Mesothelial cell of epicardium (in vitro differentiated cells): ENCODE measurements at places on chromosomes 16 and 17. TPM values are rescaled to one million over a fixed set of nuclear protein-coding genes. Genes with fewer than 3 reads are reported as not detected.

Gene FBXW10
- 0.16 to 0.42 TPM (median 0.18 TPM) in 3 replicates for total RNA-seq

DNA sequence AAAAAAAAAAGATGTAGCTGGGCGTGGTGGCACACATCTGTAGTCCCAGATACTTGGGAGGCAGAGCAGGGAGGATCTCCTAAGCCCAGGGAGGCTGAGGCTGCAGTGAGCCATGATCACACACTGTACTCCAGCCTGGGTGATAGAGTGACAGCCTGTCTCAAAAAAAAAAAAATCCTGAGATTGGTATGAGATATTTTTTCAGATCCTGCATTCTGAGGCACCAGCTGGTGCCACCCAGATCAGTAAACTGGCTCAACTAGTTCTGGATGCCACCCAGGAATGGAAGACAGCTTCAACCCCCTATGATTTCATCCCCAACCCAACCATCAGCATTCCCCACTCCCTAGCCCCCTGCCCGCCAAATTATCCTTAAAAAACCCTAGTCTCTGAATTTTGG, 7.1 kb upstream of the GJC1 start:
- no peak for DNase-seq
- no peak overlapping the region for H3K27ac ChIP-seq
- no peaks in the 10 kb centered on the region for H3K27me3 ChIP-seq
- no peaks in the 10 kb centered on the region for H3K36me3 ChIP-seq

Gene ABCA8
- 2.6 to 4.5 TPM (median 3.3 TPM) in 3 replicates for total RNA-seq

GRCh38 chr17:74528491-74529199, 2.6 kb downstream of the CD300LB start:
- H3K36me3 ChIP-seq, result no peaks in the 10 kb centered on the region
- H3K27ac ChIP-seq, result no peak overlapping the region
- no peak overlapping the region for H3K4me3 ChIP-seq
- no peaks in the 10 kb centered on the region for H3K4me1 ChIP-seq
- no peak for DNase-seq

Gene SGCA
- not detected in 3 replicates for total RNA-seq

Gene CCL13
- total RNA-seq, result not detected in 3 replicates

Gene TMC7
- 1.6 to 1.9 TPM (median 1.6 TPM) in 3 replicates for total RNA-seq

- H3K4me1 ChIP-seq, result peaks cover 8% of the 10 kb centered on the region
- no peak for DNase-seq
Observed at GRCh38 chr16:57072616-57073275, 19.6 kb upstream of the CPNE2 start.

GRCh38 chr16:51818342-51818944, 667.4 kb upstream of the SALL1 start:
- H3K4me3 ChIP-seq, result no peak overlapping the region
- peaks cover 5% of the 10 kb centered on the region for H3K4me1 ChIP-seq
- no peak overlapping the region for H3K27ac ChIP-seq
- DNase-seq, result no peak
- H3K27me3 ChIP-seq, result peaks cover 8% of the 10 kb centered on the region
- H3K36me3 ChIP-seq, result no peaks in the 10 kb centered on the region

Gene PLA2G10
- not detected in 3 replicates for total RNA-seq

DNA sequence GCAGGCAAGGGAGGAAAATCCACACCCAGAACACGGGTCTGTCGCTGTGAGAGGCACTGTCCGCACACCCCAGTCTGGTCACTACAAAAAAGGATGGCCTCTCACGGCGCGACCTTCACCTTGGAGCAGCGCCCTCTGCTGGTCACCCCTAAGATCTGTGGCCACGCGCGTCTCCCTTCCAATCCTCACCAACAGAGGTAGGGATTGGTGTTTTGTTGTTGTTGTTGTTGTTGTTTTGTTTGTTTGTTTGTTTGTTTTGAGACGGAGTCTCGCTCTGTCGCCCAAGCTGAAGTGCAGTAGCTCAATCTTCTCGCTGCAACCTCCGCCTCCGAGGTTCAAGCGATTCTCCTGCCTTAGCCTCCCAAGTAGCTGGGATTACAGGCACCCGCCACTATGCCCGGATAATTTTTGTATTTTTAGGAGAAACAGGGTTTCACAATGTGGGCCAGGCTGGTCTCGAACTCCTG, 15.0 kb upstream of the C17orf58 start:
- H3K27ac ChIP-seq, result no peak overlapping the region
- no peaks in the 10 kb centered on the region for H3K27me3 ChIP-seq
- H3K36me3 ChIP-seq, result no peaks in the 10 kb centered on the region
- H3K4me3 ChIP-seq, result peak overlapping the region; percentile 41
- no peak for DNase-seq

Gene HCRT
- not detected in 3 replicates for total RNA-seq

Gene HOXB7
- 18.6 to 20.3 TPM (median 19.5 TPM) in 3 replicates for total RNA-seq

Gene C16orf92
- not detected in 3 replicates for total RNA-seq

- H3K4me3 ChIP-seq, result no peak overlapping the region
- no peak overlapping the region for H3K27ac ChIP-seq
- H3K4me1 ChIP-seq, result no peaks in the 10 kb centered on the region
- DNase-seq, result no peak
Observed at GRCh38 chr16:1061769-1062505, 10.6 kb upstream of the SSTR5 start.

DNA sequence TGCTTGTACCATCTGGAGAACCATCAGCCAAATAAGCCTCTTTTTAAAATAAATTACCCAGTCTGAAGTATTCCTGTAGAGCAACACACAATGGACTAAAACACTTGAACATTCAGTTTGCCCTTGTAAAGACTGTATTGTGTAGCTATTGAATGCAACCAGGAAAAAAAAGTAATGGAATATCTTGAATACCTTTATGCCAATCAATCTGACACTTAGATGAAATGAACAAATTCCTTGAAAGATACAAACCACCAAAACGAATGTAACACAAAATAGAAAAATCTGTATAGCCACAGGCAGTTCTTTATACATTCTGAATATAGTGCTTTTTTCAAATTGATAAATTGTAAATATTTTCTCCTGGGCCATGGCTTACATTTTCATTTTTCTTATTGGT, 63.3 kb upstream of the KCNJ16 start:
- no peaks in the 10 kb centered on the region for H3K27me3 ChIP-seq
- no peak overlapping the region for H3K27ac ChIP-seq
- peaks cover 6% of the 10 kb centered on the region for H3K4me1 ChIP-seq
- no peaks in the 10 kb centered on the region for H3K36me3 ChIP-seq

DNA sequence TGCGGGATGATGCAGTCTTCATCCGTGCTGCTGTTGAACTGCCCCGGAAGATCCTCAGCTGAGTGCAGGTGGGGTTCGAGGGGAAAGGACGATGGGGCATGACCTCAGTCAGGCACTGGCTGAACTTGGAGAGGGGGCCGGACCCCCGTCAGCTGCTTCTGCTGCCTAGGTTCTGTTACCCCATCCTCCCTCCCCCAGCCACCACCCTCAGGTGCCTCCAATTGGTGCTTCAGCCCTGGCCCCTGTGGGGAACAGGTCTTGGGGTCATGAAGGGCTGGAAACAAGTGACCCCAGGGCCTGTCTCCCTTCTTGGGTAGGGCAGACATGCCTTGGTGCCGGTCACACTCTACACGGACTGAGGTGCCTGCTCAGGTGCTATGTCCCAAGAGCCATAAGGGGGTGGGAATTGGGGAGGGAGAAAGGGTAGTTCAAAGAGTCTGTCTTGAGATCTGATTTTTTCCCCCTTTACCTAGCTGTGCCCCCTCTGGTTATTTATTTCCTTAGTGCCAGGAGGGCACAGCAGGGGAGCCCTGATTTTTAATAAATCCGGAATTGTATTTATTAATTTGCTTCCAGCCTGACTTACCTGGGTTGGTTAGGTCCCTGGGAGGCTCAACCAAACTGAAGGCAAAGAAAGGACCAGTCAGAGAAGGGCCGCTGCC, 5.8 kb downstream of the TRAF4 start:
- DNase-seq, result no peak
- peaks cover 29% of the 10 kb centered on the region for H3K4me1 ChIP-seq
- peak overlapping the region; percentile 71 for H3K27ac ChIP-seq

- DNase-seq, result no peak
- H3K36me3 ChIP-seq, result no peaks in the 10 kb centered on the region
- H3K4me1 ChIP-seq, result peaks cover 8% of the 10 kb centered on the region
- peaks cover 79% of the 10 kb centered on the region for H3K27me3 ChIP-seq
- peak overlapping the region; percentile 56 for H3K4me3 ChIP-seq
Observed at GRCh38 chr17:49223517-49224197, 6.9 kb downstream of the PHOSPHO1 start.

DNA sequence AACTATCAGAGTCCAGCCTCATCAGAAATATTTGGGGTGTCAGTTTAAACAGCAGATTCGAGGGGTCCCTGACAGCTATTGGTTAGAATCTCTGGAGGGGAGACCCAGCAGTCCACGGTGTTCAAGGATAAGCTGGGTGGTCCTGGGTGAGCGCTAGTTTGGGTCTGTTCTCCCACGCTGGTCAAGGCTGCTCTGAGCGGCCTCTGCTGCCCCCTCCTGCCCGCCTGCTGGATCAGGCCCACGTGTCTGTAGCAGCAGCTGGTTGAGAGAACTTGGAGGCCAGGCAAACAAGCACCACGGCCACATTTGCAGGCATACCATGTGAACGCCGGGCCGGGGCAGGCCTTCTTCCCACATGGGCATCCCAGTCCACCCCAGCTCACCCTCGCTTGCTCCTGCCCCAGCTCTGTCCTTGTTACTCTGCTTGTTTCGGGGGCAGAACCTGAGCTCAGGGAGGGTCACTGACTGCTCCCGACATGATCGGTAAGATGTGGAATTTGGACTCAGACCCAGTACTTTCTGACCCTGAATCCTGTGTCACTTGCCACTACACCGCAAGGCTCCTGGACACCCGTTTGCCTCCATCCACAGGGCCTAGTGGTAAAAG, 7.4 kb downstream of the FOXF1 start:
- no peak for DNase-seq
- H3K27ac ChIP-seq, result no peak overlapping the region
- no peak overlapping the region for H3K4me3 ChIP-seq
- H3K27me3 ChIP-seq, result peaks cover 95% of the 10 kb centered on the region
- peaks cover 3% of the 10 kb centered on the region for H3K4me1 ChIP-seq

DNA sequence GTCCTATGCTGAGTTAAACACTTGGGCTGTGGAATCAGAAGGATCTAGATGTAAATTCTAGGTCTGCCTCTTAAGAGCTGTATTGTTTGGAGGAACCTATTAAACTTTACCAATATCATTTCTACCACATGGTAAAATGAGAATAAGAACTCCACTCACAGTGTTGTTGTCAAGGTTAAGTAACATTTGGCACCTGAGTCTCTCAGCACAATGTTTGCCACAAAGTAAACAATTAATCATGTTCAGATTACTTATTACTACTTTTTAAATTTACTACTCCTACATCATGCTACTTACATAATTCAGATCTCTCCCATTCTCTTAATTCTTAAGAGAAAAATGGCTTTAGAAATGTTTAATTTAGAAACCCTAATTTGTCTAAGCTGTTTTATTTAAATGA, 305.9 kb downstream of the CA10 start:
- H3K4me3 ChIP-seq, result no peak overlapping the region
- no peak overlapping the region for H3K27ac ChIP-seq
- DNase-seq, result no peak

Gene HSD17B2
- total RNA-seq, result 2.7 to 3.1 TPM (median 2.7 TPM) in 3 replicates

Gene PRSS36
- total RNA-seq, result 0.96 to 1.7 TPM (median 1.4 TPM) in 3 replicates

DNA sequence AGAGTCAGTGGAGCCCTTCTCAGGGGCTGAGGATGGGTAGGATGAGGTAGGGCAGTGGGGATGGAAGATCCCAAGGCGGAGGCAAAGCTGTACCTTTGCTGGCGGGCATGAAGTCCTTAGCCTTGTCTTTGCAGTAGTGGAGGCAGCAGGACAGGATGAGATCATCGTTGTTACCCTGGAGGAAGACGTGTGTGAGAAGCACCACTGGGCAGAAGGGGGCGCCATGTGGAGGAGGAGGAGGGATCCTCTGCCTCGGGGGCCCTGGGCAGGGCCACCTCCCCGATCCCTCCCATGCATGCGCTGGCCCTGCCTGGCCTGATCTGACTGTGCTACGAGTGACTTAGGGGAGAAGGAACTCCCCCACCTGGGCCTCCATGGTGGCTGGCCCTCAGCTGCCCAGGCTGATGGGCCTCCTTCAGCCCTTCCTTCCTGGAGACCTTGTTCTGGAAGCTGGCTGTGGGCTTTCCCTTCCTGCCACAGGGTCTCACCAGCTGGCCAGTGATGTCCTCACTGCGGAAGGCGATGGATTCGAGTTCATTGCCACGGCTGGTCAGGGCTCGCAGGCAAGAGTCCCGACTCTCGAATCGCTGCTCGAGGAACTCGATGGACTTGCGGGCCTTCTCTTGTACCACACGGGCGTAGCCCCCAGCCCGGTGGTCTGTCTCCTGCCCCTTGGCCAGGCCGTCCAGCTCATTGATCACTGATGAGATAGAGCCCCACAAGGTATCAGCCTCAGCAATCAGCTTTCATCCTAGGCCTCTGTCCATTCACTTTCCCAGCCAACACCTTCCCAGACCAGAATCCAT, 10.3 kb downstream of the HIC1 start:
- DNase-seq, result no peak
- peaks cover 12% of the 10 kb centered on the region for H3K36me3 ChIP-seq
- H3K27ac ChIP-seq, result peak overlapping the region; percentile 88
- no peak overlapping the region for H3K4me3 ChIP-seq
- H3K4me1 ChIP-seq, result peaks cover 71% of the 10 kb centered on the region

DNA sequence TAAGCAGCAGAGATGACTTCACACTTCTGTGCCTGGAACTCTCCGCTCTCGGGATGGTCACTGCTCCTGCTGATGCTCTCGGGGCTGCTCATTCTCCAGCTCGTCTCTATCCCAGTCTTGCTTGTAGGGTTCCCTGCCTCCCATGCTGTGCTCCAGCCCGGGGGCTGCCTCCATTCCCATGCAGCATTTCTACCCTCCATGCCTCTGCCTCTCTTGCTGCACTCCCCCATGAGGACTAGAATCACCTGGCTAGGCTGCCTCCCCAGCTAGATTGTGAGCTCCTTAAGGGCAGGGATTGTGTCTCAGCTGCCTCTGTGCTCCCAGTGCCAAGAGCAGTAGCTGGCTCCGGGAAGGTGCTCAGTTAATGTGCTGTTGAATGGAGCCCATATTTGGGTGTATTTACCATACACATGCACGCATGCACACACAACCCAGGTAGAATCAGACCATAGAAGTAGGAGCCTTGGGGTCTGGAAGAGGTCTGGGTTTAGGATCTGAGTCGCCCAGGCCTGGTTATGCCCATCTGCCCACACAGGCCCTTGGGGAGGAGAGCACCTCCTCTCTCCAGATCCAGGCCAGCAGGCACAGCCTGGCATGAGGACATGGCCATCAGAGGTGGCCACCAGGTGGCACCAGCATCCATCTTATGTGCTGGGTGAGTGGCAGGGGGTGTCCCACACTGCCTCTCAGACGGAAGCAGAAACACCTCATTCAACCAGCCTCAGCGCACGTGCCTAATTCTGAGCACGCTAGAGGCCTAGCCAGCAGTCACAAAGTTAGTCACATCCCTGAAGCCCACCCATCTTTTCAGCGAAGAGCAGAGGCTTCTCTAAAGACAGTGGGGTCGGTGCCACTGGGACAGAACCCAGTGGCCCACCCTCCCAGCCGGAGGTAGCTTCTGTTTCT, 9.3 kb downstream of the GIT1 start:
- H3K36me3 ChIP-seq, result peaks cover 18% of the 10 kb centered on the region
- H3K27ac ChIP-seq, result peak overlapping the region; percentile 92
- peaks cover 9% of the 10 kb centered on the region for H3K4me1 ChIP-seq
- no peaks in the 10 kb centered on the region for H3K27me3 ChIP-seq
- no peak overlapping the region for H3K4me3 ChIP-seq

GRCh38 chr17:45256114-45256966, 5.6 kb downstream of the SPATA32 start:
- DNase-seq, result no peak
- no peak overlapping the region for H3K27ac ChIP-seq
- no peaks in the 10 kb centered on the region for H3K36me3 ChIP-seq

Gene SMIM36
- total RNA-seq, result not detected in 3 replicates
